ENCODE measurements at places on chromosomes 11 and 22. TPM values are rescaled to one million over a fixed set of nuclear protein-coding genes. Genes with fewer than 3 reads are reported as not detected.
A peak's percentile ranks its signal among the peaks of the same experiment; 100 is the strongest.

Gene UPK3A
- 0.54 TPM for total RNA-seq

Gene GTSE1
- total RNA-seq = 0.92 TPM

Gene MPST
- 58.4 TPM for total RNA-seq

Gene RFPL2
- total RNA-seq = not detected

Gene MRGPRE
- total RNA-seq = not detected

GRCh38 chr11:100671471-100671870 is 15.6 kb upstream of the ARHGAP42 start:
- DNase-seq = no peak

DNA sequence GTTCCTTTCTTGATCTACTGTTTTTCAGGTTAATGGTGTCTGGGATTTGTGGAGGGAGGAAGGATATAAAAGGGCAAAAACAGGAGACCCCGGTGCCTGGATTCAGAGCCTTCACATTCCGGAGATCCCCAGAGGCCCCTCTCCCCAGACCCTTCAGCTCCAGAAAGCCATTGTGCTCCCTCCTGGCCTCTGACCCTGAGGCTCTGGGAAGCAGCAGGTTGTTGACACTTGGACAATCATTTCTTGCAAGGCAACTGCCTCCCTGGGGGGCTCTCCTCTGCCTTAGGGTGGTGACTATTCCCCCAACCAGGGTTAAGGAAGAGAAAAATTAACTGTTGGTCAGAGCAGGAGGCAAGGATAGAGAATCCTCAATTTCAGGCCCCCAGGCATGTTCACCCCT is 86.9 kb upstream of the NNMT start:
- no peak for DNase-seq

GRCh38 chr11:8719211-8719649 is 36.6 kb downstream of the RPL27A start:
- peak; percentile 74 for DNase-seq

DNA sequence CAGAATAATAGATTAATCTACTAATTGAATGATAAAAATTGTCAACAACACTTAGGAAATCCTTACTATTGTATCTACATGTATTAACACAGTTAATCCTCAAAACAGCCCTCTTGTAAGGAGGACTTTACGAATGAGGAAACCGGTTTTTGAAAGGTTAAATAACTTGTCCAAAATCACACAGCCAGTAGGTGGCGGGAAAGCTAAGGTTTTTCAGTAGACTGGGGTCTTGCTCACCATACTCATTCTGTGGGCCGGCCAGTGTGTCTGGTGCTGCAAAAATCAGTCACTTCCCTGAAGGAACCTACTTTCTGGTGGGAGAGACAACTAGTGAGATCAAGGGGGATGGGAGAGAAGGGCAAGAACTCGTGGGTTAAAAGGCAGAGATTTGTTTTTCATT is 3.8 kb downstream of the DCPS start:
- no peak for DNase-seq

DNA sequence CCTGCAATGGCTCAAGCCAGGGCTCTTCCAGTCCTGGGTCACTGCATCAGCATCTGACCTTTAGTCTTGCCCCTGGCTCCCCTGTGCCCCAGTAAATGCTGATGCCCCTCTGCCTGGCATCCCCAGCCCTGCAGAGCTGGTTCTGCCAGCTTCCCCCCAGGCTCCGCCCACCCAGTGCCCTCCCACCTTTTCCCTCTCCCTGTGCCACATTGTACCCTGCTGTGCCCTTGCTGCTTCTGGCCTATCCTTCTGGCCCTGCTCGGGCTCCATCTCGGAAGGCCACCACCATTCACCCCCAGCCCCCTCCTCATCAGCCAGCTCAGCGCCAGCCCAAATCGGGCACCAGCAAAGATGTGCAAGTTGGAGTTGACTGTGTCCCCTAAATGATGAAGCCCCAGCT is 7.4 kb downstream of the CAPN5 start:
- no peak for DNase-seq

- no peak for DNase-seq
Measured at GRCh38 chr22:48096411-48096810, 1334.0 kb downstream of the TBC1D22A start.

GRCh38 chr11:113179181-113179704 is 135.1 kb upstream of the TTC12 start:
- DNase-seq = no peak

- no peak for DNase-seq
Measured at GRCh38 chr11:31825838-31826484, 14.8 kb upstream of the PAX6 start.

DNA sequence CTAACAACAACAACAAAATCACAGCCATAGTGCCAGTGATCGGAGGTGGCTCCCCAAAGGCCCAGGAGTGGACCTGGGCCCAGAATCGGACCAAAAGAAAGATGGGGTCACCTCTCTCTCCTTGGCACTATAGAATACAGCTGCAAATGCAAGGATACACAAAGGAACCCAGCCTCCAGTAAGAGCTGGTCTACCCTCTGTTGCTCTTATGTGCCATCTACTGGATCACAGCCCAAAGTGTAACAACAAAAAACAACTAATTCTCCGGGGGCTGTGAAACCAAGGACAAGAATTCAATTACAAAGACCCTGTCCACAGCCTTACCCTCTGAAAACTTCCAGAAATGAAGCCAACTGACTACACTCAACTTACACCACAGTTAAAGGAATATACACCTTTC is 21.6 kb downstream of the OR8G5 start:
- DNase-seq = no peak

GRCh38 chr11:12388173-12388572 is 10.8 kb downstream of the PARVA start:
- no peak for DNase-seq

GRCh38 chr11:81222491-81222890 is 1511.2 kb downstream of the FAM181B start:
- DNase-seq = no peak

DNA sequence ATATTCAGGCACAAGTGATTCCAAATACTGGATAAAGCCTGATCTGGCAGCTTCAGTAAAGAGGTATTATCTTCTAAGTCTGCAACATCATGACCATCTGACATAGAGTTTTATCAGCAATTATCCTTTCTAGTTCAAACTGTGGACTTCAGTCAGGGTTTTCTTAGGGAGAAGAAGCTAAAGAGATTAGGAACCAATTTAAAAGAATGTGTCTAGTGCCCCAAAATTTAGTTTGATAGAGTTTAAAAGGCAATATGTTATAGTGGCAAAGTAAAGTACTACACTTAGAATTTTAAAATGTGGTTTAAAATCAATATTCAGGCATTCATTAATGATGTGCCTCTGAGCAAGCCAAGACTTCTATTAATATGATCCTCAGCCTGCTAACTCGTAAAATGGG is 5.4 kb downstream of the PAK1 start:
- no peak for DNase-seq

DNA sequence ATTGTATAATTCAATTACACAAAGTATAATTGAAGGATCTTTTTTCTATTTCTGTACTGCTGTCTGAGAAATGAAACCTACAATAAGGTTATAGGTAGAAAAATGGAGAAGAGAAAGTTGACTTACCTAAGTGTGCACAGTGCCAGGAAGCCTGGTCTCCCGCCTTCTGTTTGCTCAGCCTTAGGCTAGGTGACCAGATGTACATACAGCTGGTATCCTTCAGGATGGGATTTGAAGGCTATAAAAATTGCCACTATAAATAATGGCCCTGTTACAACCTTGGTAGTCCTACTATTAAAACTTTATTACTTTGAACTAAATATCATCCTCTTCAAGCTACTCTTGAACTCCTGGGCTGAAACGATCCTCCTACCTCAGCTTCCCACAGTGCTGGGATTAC is 19.7 kb downstream of the OR51E2 start:
- no peak for DNase-seq

Measured in Right ventricle myocardium inferior (tissue), 1 donor.